Right hindlimb (tissue), 1 donor: ENCODE measurements at places on chromosomes 5 and 9.

DNA sequence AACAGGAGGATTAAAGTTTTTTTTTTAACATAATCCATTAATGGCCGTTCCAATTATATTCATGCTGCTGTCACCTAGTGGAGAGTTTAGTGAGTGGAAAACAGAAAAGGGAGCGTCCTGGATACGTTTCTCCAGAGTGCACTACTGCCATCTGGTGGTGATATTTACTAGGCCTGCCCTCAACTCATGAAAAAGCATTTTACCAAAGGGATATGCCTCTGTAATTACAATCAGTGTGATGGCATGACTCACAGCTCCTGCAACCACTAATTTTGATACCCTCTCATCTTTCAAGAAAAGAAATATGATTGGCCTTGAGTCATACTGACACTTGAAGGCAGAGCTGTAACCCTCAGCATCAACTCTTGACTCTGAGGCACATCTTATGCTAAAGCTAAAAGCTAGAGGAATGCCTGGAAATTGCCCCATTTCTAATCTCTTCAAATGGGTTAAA is 20.1 kb downstream of the MINAR2 start:
- peak; percentile 80 for DNase-seq

- peak; percentile 81 for DNase-seq
Measured at GRCh38 chr9:121743441-121744001, 92.1 kb downstream of the DAB2IP start.

GRCh38 chr5:170651604-170652277 is 131.8 kb upstream of the GABRP start:
- DNase-seq: no peak

DNA sequence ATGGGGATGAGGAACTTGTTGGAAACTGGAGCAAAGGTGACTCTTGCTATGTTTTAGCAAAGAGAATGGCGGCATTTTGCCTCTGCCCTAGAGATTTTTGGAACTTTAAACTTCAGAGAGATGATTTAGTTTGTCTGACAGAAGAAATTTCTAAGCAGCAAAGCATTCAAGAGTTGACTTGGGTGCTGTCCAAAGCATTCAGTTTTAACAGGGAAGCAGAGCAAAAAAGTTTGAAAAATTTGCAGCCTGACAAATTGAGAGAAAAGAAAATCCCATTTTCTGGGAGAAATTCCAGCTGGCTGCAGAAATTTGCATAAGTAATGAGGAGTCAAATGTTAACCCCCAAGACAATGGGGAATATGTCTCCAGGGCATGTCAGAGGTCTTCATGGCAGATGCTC is 682.3 kb upstream of the ST8SIA4 start:
- no peak for DNase-seq

DNA sequence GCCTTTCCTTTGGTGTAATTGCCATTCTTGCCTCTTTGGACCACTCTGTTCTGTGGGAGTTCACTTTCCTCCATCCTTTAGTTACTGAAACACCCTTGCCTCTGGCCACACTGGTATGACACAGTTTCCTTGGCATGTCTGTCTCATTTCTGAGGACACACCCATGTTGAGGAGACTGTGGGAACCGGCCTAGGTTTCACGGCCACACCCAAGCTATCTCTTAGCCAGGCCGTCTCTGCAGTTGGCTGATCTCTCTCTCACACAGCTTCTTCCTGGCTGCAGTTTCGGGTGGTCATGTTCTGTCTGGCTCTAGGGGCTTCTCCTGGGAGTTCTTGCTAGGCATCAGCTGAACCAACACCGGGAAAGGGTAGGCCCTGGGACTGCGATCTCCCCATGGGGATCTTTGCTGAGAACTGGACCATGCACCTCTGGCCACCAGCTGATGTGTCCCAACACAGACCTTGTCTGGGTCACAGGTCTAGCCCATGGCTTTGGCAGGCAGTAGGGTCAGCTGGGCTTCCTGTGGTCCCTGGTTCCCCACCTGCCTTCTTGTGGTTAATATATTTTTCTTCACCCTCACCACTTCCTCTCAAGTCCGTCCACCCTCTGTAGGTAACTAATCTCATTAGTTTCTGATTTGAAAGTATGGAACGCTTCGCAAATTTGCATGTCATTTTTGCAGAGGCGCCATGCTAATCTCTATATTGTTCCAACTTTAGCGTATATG is 24.9 kb downstream of the ARHGEF37 start:
- peak; percentile 36 for DNase-seq

- no peak for DNase-seq
Measured at GRCh38 chr9:87674565-87675299, 51.2 kb upstream of the CTSL start.

DNA sequence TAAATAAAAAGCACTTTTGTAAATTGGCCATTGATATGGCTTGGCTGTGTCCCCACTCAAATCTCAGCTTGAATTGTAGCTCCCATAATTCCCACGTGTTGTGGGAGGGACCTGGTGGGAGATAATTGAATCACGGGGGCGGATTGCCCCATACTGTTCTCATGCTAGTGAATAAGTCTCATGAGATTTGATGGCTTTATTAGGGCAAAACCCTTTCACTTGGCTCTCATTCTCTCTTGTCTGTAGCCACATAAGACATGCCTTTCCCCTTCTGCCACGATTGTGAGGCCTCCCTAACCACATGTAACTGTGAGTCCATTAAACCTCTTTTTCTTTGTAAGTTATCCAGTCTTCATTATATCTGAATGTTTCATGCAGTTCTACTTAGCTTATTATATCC is 153.2 kb downstream of the TARS1 start:
- DNase-seq: no peak

- DNase-seq: no peak
Measured at GRCh38 chr5:30392897-30393296, 800.6 kb upstream of the CDH6 start.

- no peak for DNase-seq
Measured at GRCh38 chr5:6495433-6496206, 47.0 kb downstream of the UBE2QL1 start.

- DNase-seq: no peak
Measured at GRCh38 chr5:55551358-55551757, 16.6 kb upstream of the PLPP1 start.

- DNase-seq: no peak
Measured at GRCh38 chr9:104849023-104849422, 78.9 kb downstream of the ABCA1 start.
